ENCODE measurements at places on chromosomes 4 and X.

GRCh38 chr4:112370466-112370865 lies 73.3 kb downstream of the ALPK1 start:
- DNase-seq: no peak

GRCh38 chrX:104565791-104566680 lies at the start of gene IL1RAPL2:
TSS of gene IL1RAPL2 (plus strand) at chrX:104566199.
- no peak for DNase-seq

GRCh38 chr4:154961263-154961662 lies 180.2 kb downstream of the RBM46 start:
- DNase-seq: no peak

DNA sequence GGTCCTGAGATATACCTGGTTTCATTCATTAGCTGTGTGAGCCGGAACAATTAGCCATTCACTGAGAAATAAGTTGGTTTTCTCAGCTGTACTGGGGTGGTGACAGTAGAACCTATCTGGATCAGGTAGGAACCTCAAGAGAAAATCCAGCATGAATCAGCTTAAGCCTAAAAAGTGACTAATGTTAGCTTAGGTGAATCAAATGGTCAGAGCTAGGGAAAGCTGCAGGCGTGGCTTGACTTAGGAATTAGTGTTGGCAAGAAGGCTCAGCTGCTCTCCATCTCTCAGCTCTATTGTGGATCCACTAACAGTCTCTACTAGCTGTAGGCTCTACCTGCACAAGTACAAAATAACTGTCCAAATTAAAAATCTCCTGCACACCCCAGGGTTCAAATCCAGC lies 1025.5 kb downstream of the RAB28 start:
- DNase-seq: no peak

DNA sequence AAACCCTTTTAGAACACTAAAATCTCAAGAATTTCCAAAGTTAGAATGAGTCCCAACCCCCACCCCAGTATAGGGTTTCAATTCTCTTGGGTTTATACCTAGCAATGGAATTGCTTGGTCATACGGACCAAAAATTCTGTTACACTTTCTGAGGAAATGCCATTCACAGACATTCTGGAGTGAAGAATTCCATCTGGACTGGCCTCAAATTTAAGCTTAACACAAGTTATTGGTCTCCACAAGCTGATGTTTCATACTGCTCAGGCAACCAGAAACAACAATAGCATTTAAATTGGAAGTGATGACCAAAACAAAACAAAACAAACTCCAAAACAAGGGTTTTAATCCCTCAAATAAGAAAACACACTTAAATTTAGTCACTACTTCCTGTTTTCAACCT lies 51.1 kb downstream of the GPC4 start:
- no peak for DNase-seq

- no peak for DNase-seq
Measured at GRCh38 chr4:125464146-125464545, 149.4 kb downstream of the FAT4 start.

GRCh38 chr4:69546134-69546765 lies 50.5 kb upstream of the UGT2B4 start:
- DNase-seq: no peak

DNA sequence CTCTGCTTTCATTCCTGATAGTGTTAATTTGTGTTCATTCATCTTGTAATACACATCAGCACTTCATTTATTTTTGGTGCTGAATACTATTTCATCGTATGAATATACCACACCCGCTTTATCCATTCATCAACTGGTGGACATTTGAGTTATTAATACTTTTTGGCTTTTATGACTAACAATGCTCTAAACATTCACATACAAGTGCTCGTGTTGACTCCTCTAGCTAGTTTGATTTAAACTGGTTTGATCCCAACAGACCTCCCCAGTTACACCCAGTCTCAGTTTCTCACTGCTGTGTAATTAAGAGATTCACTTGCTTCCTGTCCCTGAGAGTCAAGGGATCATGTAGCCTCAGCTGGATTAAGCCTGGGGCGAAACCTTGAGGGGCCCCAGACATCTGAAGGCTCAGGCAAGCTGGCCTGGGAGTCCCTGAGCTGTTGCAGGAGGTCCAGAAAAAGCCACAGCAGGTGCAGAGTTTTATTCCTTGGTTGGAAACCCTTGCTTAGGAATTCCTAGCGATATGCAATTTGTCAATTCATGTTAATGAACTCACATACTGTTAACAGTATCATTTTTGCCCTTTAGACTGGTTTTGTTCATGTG lies 52.8 kb upstream of the CLDN24 start:
- DNase-seq: no peak

GRCh38 chr4:125620066-125620860 lies 305.5 kb downstream of the FAT4 start:
- no peak for DNase-seq
